HT1080 (cell line): ENCODE measurements at places on chromosomes 16 and 17. TPM values are rescaled to one million over a fixed set of nuclear protein-coding genes. Genes with fewer than 3 reads are reported as not detected.

ZNF469 gene
- total RNA-seq, result 0.02 TPM in 1 of 2 replicates, not detected in the other

EEF2K gene
- 22.8 and 23.6 TPM in 2 replicates for total RNA-seq

SUPT4H1 gene
- 157 and 168 TPM in 2 replicates for total RNA-seq

NPW gene
- total RNA-seq, result 0.30 and 0.35 TPM in 2 replicates

CYTH1 gene
- total RNA-seq, result 13.4 and 14.0 TPM in 2 replicates

GNAO1 gene
- total RNA-seq, result 0.05 TPM in 1 of 2 replicates, not detected in the other

TNS4 gene
- total RNA-seq, result 0.10 and 0.95 TPM in 2 replicates

FADS6 gene
- total RNA-seq, result not detected in 2 replicates

GFAP gene
- total RNA-seq, result 0.07 and 0.18 TPM in 2 replicates

CACNA1H gene
- not detected in 2 replicates for total RNA-seq

SLC52A1 gene
- not detected in 2 replicates for total RNA-seq

MC1R gene
- 2.5 and 3.5 TPM in 2 replicates for total RNA-seq

CCDC57 gene
- 10.6 and 12.9 TPM in 2 replicates for total RNA-seq

HSF5 gene
- not detected in 2 replicates for total RNA-seq

CDH8 gene
- not detected in 2 replicates for total RNA-seq

FSCN2 gene
- total RNA-seq, result 0.37 and 0.40 TPM in 2 replicates

CNGB1 gene
- total RNA-seq, result 0.32 and 0.50 TPM in 2 replicates

ANKS4B gene
- not detected in 2 replicates for total RNA-seq

TCAP gene
- total RNA-seq, result 1.00 TPM in 1 of 2 replicates, not detected in the other

CCL1 gene
- total RNA-seq, result not detected in 2 replicates

PSMD7 gene
- total RNA-seq, result 110 and 132 TPM in 2 replicates

NPB gene
- total RNA-seq, result 0.13 and 0.34 TPM in 2 replicates

ATXN7L3 gene
- total RNA-seq, result 46.7 and 48.5 TPM in 2 replicates

OR3A3 gene
- not detected in 2 replicates for total RNA-seq

TIMP2 gene
- 78.0 and 119 TPM in 2 replicates for total RNA-seq

ITGAX gene
- total RNA-seq, result 2.1 and 2.7 TPM in 2 replicates

CLDN7 gene
- total RNA-seq, result not detected in 2 replicates

HAS3 gene
- total RNA-seq, result 3.4 and 4.1 TPM in 2 replicates

MYH3 gene
- total RNA-seq, result 0.66 and 0.97 TPM in 2 replicates

ASPA gene
- total RNA-seq, result not detected in 2 replicates

NTN1 gene
- total RNA-seq, result 0.03 TPM in 1 of 2 replicates, not detected in the other

SLC5A11 gene
- 0.06 TPM in 1 of 2 replicates, not detected in the other for total RNA-seq

ALOX12B gene
- total RNA-seq, result 0.51 TPM in 1 of 2 replicates, not detected in the other

CHAD gene
- not detected in 2 replicates for total RNA-seq
